ENCODE measurements at places on chromosomes 2 and 18.

- DNase-seq = no peak
Observed at GRCh38 chr18:67432806-67433205, 83.7 kb downstream of the DSEL start.

DNA sequence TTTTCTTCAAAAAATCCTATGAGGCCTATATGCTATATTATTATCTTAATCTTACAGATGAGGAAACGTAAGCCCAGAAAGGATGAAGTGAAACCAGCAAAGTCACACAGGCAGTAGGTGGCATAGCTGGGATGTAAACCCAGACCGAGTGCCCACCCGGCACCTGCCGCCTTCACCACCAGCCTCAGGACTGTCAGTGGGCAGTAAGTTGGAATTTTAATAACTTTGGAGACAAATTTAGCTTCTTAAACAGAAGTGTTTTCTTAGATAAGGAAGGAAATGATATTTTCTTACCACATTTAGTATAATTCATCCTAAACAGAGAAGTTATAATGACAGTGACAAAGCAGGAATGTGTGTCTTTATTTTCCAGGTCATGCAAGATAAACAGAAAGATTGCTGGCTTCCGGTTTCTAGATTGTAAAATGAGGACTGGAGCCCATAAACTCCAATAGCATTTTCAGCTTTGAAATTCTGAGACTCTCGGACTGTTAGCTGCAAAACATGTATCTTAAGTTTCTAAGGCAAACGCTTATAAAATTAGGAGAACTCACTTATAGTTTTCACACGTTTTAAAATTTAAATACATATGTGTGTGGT lies 59.3 kb downstream of the CD8B2 start:
- no peak for DNase-seq

DNA sequence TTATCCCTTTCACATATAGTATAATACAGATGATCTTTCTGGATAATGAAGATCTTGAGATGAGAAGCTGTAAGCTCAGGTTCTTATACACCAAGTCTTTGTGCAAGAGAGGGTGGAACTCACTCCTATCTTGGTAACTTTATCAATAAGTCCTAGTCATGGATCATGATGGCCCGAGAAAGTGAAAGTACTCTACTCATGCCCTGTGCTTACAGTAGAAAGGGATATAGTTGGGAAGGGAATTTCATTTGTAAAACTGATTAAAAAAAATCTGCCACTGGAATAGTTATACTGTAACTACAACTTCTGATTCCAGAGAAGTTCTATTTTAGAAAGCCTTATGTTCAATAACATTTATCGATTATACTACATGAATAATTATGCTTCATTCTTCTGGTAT lies 51.8 kb downstream of the MYO3B start:
- peak; percentile 20 for DNase-seq

- DNase-seq = peak; percentile 24
Observed at GRCh38 chr2:101255501-101255900, 2.8 kb downstream of the CNOT11 start.

GRCh38 chr2:177758591-177759371 lies 313.8 kb downstream of the PDE11A start:
- peak; percentile 66 for DNase-seq

DNA sequence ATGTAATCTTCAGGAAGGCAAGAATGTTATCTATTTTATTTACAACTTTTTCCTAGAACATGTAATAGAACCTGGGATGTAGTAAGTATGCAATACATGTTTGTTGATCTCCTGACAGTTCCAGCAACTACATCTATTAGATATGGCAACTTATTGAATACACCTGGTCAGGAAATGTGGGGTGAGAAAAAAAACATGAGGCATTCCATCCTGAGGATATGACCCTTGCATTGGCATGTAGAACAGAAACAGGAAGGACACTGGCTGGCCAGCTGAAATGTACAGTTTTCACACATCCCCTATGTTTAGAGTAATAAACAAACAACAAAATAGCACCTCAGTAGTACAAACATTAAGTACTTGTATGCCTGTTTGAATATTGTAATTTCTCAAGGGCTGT lies 272.6 kb upstream of the NT5C1B start:
- no peak for DNase-seq

DNA sequence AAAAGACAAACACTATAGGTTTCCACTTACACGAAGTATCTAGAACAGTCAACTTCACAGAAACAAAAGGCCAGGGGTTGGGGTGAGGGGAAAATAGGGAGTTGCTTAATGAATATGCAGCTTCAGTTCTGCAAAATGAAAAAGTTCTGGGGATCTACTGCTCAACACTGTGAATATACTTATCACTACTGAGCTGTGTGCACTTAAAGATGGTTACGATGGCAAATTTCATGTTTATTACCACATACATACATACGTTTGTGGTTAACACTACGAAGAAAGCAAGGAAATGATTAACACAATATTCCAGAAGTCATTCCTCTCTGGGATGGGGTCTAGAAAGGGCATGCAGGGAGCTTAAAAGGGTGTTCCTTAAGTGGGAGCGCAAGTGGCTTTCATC lies 19.3 kb downstream of the MBOAT2 start:
- peak; percentile 15 for DNase-seq

DNA sequence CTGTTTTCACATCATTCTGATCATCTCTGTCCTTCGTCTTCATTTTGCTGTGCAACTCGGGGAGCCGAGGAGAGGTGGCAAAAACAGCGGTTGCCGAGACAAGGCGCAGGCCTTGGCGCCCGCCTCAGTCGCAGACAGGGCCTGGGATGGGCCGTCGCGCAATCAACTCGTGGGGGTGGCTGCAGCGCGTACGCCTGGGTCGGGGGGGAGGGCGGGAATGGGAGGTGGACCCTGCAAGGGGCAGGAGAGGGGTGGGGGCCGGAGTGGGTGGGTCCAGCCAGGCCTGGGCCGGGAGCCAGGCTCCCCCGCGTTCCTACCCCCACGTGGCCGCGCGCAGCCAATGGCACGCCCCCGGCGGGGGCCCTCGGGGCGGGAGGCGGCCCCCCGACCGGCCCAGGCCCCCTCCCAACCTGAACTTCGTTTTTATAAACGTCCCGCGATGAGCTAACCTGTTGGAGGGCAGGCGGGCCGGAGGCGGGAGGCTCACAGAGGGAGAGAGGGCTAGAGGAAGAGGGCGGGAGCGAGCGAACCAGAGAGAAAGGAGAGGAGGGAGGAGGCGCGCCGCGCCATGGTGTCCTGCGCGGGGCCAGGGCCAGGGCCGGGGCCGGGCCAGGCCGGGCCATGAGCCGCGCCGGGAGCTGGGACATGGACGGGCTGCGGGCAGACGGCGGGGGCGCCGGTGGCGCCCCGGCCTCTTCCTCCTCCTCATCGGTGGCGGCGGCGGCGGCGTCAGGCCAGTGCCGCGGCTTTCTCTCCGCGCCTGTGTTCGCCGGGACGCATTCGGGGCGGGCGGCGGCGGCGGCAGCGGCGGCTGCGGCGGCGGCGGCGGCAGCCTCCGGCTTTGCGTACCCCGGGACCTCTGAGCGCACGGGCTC lies at the start of gene HOXD13:
HOXD13 (plus strand) TSS at position 452 of the 875 bp plus-strand sequence; CDS start at position 622, 170 bp downstream.
- no peak for DNase-seq

DNA sequence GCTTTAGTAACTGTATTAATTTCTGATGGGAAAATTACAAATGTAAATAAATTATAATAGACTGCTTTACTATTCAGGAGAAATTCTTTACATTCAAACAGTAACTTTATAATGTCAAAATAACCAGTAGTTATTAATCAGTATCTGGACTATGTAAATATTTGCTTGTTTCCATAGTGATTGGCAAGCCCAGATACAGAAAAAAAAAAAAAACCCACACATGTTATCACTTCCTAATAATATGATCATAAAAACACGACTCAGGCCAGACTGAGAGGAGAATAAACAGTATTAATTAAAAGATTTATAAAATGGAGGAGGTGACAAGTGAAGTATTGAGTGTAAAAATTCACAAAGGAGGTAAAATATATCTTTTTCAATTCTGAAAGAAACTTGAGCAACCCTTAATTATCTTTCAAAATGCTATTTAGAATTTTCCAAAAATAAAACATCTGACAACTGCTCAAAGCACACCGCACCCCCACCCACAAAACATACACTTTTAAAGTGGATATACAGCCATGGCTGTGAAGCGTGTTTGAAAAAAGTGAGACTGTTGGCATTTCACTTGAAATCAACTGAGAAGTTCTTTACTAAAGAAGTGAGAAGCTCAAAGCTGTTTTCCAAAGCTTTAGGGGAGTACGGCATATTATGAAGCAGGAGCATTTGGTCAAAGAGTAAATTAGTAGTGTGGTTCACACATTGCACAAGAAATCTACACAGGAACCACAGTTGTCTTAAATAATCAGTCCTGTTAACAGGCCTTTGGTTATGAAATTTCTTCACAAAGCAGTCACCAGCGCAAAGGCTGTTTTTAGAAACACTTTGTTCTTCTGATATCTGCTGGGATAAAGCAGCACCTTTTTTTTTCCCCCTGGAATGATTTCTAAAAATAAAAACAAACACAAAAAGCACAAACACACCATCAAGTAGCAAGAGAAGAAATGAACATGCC lies 475.8 kb downstream of the TXNL1 start:
- no peak for DNase-seq

DNA sequence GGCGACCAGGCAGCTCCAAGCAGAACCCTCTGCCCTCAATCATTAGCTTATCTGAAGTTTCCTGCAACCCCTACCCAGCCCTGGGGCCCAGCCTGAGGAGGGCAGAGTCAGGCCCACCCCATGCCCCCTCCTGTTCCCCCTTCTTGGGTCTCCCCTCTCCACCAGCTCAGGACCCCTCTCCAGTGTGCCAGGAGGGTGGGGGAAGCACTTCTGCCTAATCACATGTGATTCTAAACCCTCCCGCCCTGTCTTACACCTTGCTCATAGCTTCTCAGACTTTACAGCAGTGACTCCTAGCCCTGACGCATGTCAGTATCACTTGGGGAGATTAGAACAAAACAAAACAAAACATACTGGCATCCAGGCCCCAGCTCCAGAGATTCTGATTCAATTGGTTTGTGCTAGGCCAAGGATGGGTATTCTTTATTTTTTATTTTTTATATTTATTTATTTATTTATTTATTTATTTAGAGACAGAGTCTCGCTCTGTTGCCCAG lies 42.5 kb upstream of the ASAP2 start:
- DNase-seq = no peak

DNA sequence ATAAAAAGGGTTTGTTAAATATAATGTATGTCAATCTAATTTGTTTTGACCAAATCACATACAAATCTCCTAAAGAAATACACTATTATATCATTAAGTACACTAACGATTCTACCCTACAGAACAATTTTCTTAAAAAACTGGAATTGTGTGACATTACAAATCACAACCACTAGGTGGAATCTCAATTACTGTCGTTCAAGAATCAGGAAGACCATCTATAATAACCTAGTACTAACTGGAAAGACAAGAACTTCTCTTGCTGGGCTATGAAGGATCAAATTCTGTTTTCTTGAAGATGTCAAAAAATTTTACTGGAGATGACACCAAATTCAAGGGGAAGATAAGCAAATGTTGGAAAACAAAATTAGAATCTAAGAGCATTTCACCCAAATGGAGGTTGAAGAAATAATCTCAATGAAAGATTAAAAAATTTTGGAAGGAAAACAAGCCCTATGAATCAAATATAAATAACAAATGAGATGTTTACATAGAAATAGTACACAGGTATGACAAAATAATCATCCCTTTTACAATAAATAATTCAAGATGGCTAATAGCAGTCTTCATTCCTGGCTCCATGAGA lies 110.9 kb downstream of the STK39 start:
- DNase-seq = peak; percentile 70

DNA sequence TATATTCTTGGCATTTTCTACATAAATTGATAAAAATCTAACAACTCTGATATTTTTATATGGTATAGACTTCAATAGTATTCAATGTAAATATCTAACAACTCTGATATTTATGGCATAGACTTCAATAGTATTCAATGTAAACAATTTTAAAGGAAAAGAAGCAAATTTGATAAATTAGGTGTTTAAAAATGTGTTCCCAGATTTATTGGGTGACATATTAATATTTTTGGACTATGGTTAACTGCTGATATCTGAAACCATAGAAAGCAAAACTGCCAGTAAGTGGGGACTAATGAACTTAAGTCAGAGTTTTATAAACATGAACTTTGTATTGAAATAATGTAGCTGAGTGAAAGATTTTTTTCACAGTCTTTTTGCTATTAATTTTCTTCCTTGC lies 1576.0 kb upstream of the DDX18 start:
- DNase-seq = no peak

DNA sequence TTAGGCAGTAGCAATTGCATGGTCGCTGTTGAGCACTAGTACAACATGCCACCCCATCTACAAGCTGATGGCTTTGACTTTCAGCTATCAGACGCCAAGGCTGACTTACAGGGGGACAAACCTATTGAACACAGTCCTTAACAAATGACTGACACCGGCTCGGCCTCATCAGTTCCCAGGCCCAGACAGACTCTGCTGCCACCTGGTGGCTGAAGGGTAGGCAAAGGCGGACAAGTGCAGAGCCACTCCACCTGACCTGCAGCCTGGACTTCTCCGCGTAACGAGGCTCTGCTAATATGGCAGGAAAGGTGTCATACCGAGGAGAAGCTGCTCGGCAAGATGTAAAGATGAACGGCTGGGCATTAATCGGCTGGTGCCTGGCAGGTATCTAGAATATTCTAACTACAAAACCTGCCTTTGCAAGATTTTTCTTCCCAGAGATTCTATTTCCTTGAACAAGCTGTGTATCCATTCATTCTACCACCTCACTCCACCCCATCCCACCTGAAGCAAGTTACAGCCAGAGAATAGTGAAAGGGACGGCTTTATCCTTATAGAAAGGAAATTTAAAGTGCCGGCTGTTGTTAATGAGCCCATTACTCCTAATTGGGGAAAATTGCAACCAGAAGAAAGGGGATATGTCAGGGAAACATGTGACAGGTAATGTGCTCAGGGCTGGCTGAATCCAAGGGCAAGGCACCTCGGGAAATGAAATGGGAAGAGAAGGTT lies 67.4 kb downstream of the STEAP3 start:
- DNase-seq = peak; percentile 52

GRCh38 chr2:8408560-8409460 lies 273.0 kb upstream of the ID2 start:
- no peak for DNase-seq

GRCh38 chr2:217994776-217995274 lies 8.0 kb downstream of the TNS1 start:
- DNase-seq = peak; percentile 77

DNA sequence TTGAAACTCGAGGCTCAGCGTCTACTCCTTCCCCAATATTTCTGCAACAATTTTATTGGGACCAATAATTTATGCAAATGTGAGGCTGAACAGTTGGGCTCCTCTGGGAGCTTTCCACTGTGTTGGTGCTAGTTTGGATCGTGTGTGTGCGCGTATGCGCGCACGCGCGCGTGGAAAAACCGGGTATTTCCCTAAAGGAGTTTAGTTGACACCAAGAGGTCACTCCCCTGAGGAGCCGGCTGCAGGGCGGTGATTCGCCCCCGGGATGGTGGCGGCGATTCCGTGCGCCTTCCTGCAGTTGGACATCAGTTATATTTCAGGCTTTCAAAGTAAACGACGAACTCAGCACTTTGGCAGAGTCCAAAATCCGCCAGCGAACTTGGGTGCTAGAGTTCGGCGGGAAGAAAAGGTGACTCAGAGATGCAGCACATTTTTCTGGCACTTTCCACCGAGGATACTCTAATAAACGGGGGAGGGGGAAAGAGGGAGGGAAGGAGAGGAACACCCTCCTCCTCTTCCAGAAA lies 186.5 kb upstream of the FANCL start:
- peak; percentile 22 for DNase-seq
